ENCODE measurements at places on chromosomes 7 and 10.

- DNase-seq = no peak
Observed at GRCh38 chr7:131188367-131189339, 139.0 kb upstream of the MKLN1 start.

DNA sequence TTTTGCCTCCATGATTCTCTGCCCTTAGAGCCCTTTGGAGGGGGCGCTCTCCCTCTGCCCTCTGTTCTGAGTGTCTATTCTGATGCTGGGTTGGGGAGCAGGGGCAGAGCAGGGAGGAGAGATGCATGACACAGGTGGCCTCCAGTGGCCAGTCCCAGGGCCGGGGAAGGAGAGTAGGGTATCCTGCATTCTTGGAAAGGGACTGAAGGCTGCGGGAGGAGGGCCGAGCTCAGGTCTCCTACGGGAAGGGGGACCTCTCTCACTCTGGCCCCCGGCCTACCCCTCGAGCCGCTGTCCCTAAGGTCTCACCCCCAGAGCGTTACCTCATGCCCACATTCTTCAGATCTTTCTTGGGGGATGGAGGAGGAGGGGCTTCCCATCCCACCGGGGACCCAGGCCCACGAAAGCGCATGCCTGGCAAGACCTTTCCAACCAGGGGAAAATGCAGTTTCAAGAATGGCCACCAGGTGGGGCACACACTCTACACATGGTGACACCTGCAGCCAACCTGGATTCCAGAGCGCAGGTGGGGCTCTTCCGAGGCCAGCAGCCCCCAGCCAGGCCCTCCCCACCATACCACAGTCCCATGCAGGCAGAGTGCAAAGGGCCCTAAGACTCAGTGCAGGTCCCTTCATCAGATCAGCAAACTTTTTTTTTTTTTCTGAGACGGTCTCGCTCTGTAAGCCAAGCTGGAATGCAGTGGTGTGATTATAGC is 86.4 kb downstream of the MYL10 start:
- DNase-seq = peak; percentile 81

DNA sequence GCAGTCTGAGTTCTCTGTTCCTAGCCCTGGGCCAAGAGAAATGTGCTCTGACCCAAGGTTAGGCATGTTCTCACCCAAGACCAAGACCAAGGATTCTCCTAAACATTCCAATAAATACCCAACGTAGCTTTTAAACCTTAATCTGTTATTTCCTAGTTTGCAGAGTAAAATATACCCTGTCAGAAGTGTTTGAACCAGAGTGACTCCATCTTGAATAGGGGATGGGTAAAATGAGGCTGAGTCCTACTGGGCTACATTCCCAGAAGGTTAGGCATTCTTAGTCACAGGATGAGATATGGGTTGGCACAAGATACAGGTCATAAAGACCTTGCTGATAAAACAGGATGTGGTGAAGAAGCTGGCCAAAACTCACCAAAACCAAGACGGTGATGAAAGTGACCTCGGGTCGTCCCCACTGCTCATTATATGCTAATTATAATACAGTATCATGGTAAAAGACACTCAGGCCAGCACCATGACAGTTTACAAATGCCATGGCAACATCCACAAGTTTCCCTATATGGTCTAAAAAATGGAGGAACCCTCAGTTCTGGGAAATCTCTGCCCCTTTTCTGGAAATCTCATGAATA is 27.7 kb downstream of the PLXNA4 start:
- no peak for DNase-seq

- no peak for DNase-seq
Observed at GRCh38 chr7:82528577-82529310, 85.2 kb upstream of the CACNA2D1 start.

DNA sequence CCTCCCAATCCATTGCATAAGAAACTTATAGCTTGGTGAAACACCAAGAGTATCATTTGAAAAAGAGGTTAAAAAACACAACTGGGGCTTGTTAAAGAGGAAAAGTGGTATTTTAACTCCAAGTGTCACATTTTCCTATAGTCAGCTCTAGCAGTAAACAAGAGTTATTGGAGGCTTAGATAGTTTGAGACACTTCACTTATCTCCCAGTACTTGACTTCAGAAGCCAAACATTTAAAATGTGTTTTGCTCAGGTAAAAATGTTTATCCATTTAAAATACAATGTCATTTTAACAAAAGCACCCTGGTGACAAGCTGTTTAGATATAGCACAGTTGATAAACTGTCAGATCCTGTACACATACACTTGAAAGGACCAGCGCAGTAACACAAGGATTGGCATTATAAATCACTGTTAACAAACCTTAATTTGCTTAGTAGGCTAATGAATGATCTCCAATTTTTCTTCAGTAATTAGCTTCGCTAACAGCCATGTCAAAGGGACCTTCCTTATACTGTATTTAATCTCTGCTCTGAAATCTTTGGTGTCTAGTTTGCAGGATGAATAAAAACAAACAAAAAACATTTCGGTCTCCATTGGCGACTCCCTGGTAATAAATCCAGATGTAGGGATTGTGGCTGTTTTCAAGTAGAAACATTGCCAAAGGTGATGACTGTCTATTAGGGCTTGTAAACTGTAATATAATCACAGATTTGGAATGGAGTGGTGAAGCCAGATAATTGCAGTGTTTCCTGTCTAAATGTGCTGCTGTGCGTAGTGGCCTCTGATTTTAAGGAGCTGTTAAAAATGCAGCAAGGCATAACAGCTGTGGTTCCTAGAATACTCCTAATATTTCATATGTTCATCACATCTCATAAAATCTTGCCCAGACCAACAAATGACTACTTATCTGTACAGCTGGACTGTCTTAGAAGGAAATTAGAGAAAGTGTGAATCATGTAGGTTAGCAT is 545.1 kb downstream of the AUTS2 start:
- DNase-seq = no peak

GRCh38 chr10:33878238-33878786 is 543.8 kb upstream of the NRP1 start:
- no peak for DNase-seq

DNA sequence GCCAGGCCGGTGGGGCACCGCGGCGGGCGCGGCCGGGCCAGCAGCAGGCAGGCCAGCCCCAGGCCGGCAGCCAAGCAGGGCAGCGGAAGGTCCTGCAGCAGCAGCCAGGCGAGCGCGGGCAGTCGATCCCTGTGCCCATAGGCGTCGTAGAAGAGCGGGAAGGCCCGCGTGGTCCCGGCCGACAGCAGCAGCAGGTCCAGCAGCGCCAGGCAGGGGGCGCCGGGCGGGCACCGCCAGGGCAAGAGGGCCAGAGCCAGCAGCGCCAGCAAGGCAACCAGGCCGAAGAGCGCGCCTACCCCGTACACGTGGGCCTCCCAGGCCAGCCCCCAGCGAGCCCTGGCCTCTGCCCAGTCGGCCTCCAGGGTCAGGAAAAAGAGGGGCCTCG is 8.4 kb upstream of the RBM28 start:
- peak; percentile 80 for DNase-seq

- no peak for DNase-seq
Observed at GRCh38 chr10:120221873-120222485, 235.0 kb upstream of the PLPP4 start.

- no peak for DNase-seq
Observed at GRCh38 chr7:76054123-76055120, 6.5 kb downstream of the MDH2 start.

GRCh38 chr10:22435650-22436049 is 90.4 kb downstream of the SPAG6 start:
- no peak for DNase-seq

DNA sequence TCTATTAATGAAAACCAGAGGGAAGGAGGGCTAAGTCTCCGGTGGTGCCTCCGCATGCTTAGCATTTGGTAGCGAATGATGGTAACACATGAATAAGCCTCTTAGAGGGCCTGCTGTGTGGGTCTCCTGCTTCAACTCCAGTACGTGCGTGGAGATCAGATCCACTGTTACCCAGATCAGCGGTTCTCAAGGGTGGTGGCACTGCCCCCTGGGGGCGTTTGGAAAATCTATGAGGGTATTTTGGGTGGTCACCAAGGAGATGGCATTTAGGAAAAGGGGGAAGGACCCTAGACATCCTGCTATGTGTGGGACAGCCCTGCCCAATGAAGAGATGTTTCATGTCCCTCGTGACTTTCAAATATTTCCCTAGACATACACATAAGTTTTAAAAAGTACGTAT is 57.1 kb upstream of the TM9SF3 start:
- no peak for DNase-seq

DNA sequence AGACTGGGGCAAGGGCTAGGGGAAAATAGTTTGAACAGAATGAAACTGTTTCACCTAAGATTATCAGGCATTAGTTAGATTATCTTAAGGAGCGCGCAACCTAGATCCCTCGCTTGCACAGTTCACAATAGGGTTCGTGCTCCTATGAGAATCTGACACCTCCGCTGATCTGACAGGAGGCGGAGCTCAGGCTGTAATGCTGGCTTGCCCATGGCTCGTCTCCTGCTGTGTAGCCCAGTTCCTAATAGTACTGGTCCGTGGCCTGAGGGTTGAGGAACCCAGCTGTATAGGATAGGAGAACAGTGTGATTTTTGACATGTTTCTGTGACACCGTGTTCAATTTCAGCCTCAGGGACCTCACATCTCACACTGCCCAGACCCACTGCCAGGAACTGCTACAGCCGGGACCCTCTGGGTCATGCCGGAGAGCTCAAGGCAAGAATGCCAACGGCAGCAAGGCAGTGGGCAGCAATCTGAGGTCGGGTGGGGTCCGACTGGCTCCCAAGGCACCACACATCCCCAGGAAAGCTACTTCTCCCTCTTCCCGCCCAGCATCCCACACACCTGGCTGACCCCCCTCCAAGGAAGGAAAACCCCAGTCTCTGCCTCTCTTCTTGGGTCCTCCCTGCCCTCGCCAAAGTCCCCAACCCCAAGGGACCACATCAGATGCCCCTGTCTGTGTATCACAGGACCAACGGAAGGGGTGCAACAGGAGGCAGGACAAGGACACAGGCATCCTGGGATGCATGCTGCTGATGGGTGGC is 31.7 kb downstream of the CAMK2B start:
- DNase-seq = no peak

DNA sequence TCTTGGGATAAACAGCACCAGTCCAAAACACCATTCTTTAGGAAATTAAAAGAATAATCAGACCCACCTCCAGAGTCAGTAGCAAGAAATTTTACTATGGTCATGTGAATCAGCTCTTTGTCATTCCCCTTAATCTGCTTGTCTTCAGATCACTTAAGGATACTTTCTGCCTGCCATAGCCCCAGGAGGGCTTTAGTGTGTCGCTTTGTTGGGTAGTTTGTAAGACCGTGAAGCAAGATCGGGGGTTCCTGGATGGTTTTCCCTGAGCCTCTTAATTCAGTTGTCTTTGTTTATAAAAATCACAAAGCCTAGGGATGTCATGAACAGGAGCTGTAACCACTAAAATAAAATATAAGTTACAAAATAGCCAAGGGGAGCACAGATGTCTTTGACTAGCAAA is 223.6 kb downstream of the RELN start:
- no peak for DNase-seq

DNA sequence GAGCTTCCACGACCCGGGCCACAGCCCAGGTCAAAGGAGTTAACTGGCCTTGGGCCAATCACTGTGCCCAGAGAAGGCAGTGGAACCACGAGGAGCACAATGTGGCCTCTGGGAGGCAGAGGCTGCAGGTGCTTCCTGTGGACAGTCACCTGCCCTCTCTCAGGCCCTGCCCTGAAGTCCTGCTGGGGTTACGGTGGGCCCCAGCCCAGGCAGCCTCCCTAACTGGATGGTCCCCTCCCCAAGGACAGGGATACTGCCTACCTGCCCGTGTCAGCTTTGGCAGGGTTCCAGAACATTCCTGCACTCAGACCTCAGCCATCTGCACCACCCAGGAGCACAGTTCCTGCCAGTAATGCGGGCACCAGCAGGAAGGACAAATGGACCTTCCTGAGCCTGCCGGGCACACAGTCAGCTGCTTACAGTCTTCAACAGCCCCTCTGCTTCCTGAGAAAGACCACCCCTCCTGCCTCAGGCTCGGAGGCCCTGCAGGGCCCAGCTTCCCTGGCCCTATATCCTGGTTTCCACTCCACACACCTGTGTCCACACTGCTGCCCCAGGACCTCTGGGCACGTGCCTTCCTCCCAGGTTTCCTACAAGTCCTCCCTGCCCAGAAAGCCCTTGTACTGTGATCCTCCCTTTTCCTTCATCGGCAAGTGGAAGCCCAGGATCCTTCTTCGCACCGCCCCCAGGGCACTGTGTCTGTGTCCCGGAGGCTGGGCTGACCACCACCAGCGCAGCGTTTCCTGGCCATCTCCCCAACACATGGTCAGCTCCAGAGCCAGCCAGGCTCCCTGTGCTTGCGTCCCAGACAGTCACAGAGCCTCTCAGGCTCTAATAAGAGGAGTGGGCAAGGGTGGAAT is 23.3 kb downstream of the WDR86 start:
- peak; percentile 80 for DNase-seq

Data from kidney (tissue), 22 donors.